ENCODE measurements at places on chromosomes 4 and X.

DNA sequence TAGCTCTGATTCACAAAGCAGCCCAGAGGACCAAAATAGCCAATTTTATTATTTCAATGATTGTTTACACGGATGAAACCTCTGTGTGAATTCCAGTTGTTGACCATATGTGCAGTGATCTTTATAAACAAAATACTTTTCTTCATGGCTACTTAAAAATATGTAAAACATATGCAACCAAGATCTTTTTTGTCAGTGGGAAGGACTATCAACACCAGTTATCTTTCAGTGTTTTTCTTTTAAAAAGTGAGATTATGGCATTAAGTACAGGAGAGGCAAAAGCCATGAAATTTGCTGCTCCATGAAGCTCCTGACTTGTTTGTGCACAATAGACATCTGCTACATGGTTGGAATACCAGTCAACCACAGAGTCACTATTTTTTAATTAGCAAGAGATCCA, 184.4 kb downstream of the DKK2 start:
- no peak for DNase-seq

- DNase-seq: no peak
Observed at GRCh38 chr4:152206185-152206584, 329.7 kb downstream of the FBXW7 start.

- peak; percentile 4 for DNase-seq
Observed at GRCh38 chrX:78104447-78105176, 564 bp downstream of the PGK1 start.

DNA sequence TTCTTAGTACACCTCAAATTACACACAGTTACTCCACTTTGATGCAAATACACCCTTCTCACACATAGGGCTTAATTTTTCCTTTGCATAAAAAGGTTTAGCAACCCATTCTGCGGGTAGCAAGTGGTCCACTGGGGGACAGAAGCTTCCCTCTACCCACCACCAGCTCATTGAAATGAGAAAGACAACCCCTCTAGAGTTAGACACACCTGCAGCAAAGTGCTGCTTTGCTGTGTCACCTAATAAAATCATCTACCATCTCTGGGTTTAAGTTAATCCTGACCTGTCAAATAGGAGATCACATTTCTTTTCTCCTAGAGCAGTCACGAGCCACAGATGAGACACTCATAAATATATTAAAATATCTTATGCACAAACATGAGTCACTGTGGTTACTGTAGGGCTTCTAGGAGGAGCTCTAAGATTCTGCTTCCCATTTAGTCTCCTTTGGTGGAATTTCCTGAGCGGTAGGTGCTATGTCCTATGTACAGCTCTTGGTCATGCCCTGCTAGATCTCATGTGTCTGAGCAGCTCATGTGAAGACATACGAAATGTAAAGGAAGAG, 11.9 kb downstream of the BMX start:
- DNase-seq: no peak

DNA sequence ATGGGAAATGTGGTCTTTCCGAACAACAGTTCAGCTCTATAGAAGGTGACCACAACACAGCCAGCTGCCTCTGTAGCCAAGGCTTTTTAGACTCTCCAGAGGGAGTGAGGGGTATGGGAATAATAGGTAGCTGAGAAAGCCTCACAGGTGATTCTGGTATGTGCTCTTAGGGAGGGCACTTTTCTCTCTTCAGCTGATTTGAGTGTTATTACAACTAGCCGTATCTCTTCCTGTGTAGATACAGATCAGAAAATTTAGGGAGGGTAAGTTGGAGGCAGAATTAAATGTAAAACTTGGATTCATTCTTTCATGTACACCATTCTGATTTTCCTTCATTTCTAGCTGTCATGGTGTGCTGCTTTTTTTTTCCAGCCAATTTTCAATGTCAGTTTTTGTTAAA, 154.9 kb downstream of the BMPR1B start:
- no peak for DNase-seq

DNA sequence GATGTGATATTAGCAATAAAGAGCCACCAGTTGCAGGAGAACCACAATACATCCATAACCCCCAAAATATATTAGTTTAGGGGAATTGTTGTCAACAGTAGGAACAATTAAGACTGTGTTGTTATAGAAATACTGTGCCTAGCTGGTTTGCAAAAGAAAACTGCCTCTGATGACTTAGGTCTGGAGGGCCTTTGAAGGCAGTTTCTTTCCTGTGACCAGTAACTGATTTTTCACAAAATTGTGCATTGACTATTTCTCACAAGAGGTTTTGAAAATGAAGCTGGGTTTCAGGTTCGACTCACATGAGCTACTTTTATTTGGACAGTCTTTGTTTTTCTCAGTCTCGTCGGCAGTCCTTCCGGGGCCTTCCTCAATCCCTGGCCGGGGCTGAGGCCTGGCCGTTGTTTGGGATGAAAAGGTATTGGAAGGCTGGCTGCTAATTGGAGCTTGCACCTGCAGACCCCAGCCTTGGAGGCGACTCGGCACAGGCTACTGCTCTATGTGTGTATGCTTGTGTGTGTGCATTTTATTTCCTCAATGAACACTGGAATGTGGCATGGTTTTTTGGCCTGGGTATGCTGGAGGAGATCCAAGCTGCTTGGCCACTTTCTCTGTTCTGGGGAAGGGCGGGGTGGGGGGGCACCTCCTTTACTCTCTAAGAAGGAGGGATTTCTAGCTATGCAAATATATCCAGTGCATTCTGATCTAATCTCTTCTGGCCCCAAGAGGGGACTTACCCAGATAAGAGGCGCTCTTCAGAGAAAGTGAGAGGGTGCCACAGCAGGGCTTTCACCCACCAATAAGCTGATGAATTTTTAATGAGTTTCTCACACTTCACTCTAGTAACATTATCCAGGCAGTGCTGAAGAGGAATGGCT, 49.5 kb upstream of the LNX1 start:
- DNase-seq: no peak

- no peak for DNase-seq
Observed at GRCh38 chrX:129640737-129641136, 14.0 kb downstream of the APLN start.

GRCh38 chrX:115713460-115713859, 152.5 kb downstream of the PLS3 start:
- DNase-seq: no peak

- no peak for DNase-seq
Observed at GRCh38 chrX:11678158-11678557, 12.4 kb upstream of the ARHGAP6 start.

DNA sequence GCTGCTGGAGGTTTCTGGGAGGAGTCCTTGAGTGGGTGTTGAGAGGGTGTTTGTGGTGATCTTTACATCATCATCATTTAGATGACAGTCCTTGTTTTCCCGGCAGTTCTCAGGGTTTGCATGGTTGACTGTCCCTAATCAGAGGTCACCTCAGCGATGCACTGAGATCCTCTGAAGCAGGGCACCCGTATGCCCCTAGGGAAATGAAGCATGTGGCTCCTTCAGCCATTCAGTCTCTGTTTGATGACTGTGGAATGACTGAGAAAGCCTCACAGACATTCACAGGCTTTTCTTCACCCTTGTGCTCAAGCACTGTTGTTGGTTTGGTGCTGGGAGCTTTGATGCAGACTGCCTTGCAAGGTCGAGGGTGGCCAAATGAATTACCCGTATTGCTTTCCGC, 474.7 kb downstream of the SPRY1 start:
- no peak for DNase-seq

DNA sequence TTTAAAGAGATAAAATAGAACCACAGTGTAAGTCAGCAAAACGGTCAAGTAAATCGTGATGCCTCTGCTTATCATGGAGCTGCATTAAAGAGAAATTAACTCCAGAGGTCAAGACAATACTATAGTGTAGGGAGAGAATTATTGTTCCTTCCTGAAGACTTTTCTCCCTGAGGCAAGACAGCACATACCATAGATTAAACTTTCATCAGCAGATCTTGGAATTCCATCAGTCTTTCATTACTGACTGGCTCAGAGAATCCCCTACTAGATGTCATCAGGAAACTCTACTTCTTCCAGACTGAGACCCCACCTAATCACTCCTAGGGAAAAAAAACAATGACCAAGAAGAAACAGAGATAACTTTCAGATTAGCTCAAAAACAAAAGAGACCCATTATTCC, 131.3 kb downstream of the NSUN7 start:
- DNase-seq: no peak

GRCh38 chrX:39936886-39937770, 160.6 kb downstream of the BCOR start:
- no peak for DNase-seq

- no peak for DNase-seq
Observed at GRCh38 chr4:94507708-94508107, 56.0 kb downstream of the PDLIM5 start.

DNA sequence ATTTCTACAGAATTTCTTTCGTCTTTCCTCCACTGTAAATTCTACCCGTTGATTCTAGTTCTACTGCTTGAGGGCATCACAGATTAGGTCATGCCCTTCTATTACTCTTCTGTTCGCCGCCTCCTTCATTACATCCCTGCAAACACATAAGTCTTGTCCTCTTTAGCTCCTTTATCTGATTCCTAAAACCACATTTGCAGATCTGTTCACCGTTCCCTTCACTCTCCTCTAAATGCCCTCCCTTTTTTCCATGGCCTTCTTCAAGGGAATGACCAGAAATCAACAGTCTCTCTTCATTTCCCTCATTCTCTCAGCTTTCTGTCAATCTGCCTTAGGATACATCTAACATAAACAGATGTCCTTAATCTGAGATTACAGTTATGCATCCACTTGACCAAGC, 43.1 kb downstream of the BTC start:
- DNase-seq: no peak

Data from stimulated activated CD8-positive, alpha-beta memory T cell treated with anti-CD3 and anti-CD28 coated beads, Interleukin-12 subunit alpha, Interleukin-12 subunit beta, amount 100 ng/mL, for 4 hours (primary cell).